Activated CD4-positive, CD25-positive, alpha-beta regulatory T cell treated with anti-CD3 and anti-CD28 coated beads, Interleukin-2, amount 50 U/mL, for 16 hours (primary cell): ENCODE measurements at places on chromosomes 6 and 20.

GRCh38 chr6:129112591-129112990, 229.7 kb downstream of the LAMA2 start:
- no peak for DNase-seq

DNA sequence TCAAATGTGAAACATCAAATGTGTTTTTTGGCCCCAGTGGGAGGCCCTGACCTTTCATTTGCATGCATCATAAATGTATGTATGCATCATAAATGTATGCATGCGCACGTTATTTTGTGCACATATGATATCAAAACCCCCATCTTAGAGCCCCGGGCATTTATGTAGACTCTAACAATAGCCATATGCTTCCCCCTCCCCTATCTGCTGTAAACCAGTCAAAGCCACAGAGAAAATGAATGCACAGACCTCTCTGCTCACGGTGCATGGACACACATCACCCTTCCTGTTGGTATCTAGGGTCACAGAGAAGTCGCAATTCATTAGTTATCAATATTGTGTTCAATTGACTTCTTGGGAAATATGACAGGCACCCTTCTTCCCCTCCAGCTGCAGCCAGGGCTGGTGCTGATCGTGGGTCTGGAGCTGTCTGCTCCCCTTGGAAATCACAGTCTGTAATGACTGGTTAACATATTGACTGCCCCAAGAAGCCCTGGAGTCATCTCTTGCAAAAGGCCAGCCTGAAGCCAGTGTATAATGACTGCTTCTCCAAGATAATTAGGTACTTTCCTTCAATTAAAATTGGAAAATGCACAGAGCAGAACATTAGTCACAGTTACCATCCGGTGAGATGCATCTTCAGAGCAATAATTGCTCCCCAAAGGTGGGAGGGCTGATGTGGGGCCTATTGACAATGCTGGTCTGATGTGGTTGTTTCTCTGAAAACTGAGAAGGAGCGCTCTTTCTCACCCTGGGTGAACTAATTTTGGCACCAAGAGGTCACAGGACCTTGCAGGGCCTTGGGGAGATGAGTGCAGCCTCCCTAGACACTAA, 532.2 kb downstream of the CDH26 start:
- DNase-seq = no peak

DNA sequence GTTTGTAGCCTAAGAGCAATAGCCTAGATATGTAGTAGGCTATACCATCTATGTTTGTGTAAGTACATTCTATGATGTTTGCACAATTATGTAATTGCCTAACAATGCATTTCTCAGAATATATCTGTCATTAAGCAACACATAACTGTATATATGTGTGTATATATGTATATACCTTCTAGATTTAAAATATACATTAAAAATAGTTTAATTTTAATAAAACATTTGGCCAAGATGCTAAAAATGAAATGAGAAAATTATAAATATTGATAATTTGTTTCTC, 20.6 kb downstream of the SESN1 start:
- DNase-seq = no peak

DNA sequence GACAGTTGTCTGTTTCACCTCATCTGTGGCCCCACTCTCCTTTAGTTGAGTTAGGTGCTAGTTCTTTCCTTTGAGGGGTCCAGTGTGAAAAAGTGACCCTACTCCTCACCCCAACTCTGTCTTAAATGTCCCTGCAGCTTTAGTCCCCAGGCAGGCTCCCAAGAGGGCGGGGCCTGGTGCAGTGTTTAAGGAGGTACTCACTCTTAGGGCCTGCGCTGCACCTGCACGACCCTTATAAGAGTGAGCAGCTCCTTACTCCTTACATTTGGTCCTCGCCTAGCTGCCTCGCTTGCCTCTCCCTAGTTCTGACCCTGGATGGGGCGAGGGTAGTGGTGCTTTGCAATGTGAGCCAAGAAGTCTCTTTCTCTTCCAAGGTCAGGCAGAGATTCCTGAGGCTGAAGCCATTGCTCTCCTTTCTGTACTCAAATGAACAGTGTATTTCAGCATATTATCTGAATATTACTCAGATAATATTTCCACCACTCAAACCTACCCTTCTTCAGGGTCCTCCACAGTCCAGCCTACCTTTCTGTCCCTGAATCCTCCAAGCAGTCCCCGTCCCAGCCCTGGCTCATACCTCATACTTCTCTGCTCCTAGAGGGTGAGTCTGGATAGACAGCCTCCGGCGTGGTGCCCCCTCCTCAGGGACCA, 11.9 kb upstream of the VEGFA start:
- no peak for DNase-seq

- DNase-seq = no peak
Measured at GRCh38 chr6:119301429-119301828, 48.1 kb downstream of the MAN1A1 start.

- no peak for DNase-seq
Measured at GRCh38 chr20:38395165-38395564, 40.0 kb downstream of the SNHG17 start.

DNA sequence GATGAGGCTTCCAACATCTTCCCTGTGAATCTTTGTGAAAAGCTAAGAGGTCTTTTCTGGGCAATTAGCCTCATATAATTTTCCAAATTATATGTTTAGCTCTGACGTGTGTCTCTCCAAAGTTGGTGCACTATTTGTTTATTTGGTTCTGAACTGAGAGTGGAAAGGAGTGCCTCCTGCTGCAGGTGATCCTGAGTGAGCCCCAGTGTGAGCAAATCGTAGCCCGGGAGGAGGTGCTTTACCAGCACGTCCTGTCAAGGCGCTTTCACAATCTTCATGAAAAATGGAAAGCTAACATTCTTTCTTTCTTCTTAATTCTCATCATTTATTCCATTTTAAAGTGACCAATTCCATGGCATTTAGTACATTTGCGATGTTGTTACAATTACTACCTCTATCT, 231.9 kb downstream of the BMP2 start:
- no peak for DNase-seq

DNA sequence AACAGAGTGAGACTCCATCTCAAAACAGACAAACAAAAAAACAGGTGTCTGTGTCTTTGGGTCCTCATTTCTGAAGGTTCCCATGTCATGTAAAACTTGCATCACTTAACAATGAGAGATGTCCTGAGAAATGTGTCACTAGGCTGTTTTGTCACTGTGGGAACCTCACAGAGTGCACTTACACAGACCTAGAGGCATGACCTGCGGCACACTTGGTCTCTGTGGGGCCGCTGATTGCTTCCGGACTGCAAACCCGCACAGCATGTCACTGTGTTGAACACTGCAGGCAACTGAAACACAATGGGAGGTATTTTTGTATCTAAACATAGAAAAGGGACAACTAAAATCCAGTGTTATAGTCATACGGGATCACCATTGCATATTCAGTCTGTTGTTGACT, 42.3 kb upstream of the TMEM181 start:
- no peak for DNase-seq
